ENCODE measurements at places on chromosomes 1 and 21.

DNA sequence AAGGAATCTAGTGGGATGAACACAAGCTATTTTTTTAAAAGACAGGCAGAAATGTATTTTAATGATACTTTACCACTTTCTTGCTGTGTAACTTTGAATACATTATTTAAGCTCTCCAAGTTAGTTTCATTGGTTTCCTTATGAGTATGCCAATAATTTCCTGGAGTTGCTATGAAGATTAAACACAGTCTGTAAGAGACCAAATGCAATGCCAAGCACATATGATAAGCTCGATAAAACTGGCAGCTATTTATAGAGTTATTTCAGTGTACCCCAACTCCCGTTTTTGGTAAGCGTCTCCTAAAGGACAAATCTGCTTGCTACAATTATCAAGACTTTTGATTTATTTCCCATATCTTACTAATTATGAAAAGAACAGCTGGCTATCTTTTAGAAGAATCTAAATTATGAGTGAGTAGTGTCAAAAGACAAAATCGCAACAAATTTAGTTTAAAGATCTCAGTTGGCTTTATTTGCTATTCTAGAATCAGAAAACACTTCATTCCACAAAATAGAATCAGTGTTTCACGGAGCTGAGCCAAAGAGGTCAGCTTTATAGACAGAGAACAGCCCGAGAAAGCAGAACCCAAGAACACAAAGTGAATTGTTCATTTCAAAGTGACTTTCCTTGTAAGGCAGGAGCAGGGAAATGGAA lies 7.2 kb upstream of the MAP10 start:
- DNase-seq = no peak

DNA sequence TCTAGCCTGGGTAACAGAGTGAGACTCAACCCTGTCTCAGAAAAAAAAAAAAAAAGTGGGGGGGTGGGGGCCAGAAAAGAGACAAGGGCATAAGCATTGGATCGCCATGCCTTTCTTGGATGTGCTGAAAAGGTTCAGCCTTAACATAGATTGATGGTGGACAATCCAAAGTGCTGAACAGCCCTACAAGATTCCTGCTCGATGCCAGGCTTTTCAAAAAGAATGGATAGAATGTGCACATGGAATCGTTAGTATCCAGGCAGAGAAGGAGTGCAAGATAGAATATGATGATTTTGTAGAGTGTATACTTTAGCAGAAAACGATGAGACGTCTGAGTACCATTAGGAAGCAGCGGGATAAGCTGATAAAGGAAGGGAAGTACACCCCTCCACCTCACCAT lies 10.9 kb upstream of the COA7 start:
- DNase-seq = no peak

GRCh38 chr1:110426854-110427253 lies 19.4 kb upstream of the LAMTOR5 start:
- DNase-seq = no peak

DNA sequence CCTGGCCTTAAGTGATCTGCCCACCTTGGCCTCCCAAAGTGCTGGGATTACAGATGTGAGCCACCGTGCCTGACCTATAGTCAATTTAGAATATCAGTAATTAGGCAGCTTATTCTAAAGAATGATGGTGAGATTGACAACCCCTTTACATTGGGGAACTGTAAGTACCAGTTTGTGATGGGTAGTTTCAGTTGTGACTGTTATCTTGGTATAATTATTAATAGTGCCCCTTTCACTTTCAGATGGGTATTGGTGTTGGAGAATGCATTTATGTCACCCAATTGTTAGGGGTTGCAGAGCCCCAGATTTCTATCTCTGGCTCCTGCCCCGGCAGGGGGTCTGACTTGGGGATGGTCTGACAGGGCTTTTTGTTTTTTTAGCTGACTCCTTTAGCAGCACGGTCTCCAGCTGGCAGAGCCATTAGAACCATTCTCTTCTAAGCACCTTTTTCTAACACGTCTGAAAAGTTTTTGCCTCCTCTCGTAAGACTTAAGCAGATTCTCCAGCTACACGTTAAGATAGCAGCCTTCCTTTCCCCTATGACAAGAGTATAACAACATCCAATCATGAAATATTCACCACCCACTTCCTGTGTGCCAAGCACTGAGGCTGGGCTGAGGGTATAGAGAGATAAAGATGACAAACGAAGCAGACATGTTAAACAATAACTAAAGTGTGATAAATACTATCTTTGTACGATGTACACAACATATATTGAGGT lies 157.8 kb downstream of the SDCCAG8 start:
- no peak for DNase-seq

DNA sequence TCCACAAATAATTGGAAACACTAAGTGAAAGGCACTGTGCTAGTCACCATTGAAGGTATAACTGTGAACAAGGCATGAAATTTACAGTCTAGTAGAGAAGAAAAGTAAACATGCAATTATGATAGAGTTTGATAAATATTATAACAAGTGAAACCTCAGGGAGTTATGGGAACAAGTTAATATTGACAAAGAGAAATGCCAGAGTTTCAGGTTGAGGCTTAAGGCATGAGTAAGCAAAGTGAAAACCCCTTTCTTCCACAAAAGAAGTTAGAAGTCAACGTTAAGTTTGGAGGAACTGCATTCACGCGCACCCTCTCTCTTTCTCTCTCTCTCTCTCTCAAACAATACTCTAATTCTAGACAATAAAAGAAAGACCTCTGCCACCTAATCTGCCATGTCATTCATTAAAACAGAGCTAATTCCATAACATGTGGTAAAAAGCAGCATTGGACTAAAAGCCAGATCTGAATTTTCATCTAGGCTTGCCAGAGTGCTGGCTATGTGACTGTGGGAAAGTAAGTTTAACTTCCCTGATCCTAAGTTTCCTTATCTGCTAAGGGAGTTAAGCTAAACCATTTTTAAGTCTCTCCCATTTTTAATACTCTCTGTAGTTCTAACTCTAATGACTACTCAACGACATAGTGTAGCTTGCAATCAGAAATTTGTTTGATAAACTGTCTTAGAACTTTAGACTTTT lies 22.0 kb downstream of the SLC44A5 start:
- no peak for DNase-seq
